IMR-90 (cell line): ENCODE measurements at places on chromosomes 11 and 22. TPM values are rescaled to one million over a fixed set of nuclear protein-coding genes. Genes with fewer than 3 reads are reported as not detected.

The UBASH3B gene
- 27.2 and 28.5 TPM in 2 replicates for polyA plus RNA-seq

The MDK gene
- 377 and 389 TPM in 2 replicates for polyA plus RNA-seq

The KCNK4 gene
- polyA plus RNA-seq = not detected in 2 replicates

The SCT gene
- not detected in 2 replicates for polyA plus RNA-seq

The ST3GAL4 gene
- polyA plus RNA-seq = 18.3 and 19.7 TPM in 2 replicates

The C11orf86 gene
- polyA plus RNA-seq = not detected in 2 replicates

The SERPIND1 gene
- 0.06 and 0.12 TPM in 2 replicates for polyA plus RNA-seq

The CCDC34 gene
- 4.0 and 4.5 TPM in 2 replicates for polyA plus RNA-seq

The TPBGL gene
- polyA plus RNA-seq = not detected in 2 replicates

The ARHGAP8 gene
- polyA plus RNA-seq = 0.06 and 0.21 TPM in 2 replicates

The CHRDL2 gene
- 0.37 and 0.80 TPM in 2 replicates for polyA plus RNA-seq

The SEPTIN5 gene
- polyA plus RNA-seq = 20.7 and 22.3 TPM in 2 replicates

The WBP2NL gene
- not detected in 2 replicates for polyA plus RNA-seq

The ANO9 gene
- polyA plus RNA-seq = not detected in 2 replicates

The CD6 gene
- polyA plus RNA-seq = not detected in 2 replicates

The RBMXL2 gene
- not detected in 2 replicates for polyA plus RNA-seq
